ENCODE measurements at places on chromosomes 16 and 17.

GRCh38 chr17:41722231-41722630 lies 10.1 kb downstream of the GAST start:
- DNase-seq = no peak

GRCh38 chr17:52202520-52203080 lies 44.1 kb upstream of the CA10 start:
- DNase-seq = no peak

DNA sequence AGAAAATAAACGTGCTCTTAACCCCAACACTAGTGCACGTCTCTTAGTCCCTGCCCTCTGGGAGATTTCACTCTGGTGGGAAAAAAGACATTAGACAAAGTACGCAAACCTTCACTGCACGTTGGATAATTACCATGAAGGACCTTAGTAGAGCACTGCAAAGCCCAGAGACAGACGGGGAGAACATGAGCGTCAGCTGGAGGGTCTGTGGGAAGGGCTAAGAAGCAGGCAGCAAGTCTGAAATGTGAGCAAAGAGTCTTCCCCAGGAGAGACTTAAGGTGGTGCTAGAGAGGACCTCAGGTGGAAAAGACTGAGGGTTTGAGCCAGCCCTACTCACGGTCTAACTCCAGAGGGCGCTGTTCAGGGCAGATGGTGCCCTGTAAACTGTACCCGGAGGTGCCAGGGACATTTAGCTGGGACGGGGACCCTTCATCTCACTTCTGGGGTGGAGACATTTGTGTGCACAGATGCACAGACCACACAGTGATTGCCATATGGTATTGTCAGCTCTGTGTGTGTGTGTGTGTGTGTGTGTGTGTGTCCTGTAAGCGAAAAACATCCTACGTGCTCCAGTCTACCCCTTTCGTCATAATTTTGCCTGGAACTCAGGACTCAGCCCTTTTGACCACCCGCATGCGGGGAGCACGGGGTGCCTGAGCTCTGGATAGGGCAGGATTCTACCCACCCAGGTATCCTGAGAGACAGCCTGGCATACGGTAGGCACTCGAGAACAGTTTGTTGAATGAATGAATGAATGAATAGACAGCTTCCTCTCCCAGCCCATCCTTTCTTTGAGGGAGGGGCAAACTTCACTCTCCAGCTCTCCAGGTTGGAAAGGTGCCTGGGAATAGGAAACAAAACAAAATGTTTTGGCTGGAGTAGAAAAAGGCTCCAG lies 10.1 kb upstream of the STAC2 start:
- DNase-seq = no peak

DNA sequence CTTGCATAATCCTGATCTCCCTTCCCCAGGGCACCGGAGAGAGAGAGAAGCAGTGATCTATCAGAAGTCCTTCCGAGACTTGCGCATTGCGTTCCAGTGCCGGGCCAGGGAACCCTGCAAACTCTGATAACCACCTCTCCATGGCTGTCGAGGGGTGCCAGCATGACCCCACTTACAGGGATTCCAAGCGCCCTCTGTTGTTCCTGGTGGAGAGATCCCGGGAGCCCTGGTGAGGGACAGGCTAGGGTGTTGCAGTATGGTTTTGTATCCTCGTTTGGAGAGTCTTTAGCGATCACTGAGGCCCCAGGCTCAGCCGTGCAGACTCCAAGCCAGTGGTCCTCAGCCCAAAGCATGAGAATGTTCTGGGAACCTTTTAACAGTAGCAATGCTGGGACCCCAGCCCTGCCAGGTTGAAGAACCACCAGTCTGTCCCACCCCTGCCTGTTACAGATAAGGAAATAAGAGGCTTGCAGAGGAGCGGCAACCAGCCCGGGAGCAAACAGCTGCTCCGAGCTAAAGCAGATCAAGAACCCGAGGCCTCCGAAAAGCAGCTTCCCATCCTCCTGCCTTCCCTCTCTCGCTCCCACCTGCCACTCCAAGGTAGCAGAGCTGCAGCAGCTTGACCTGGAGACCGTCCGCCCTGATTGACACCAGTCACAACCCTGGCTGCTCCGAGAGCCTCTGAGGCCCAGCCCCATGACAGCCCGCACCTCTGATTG lies 150.3 kb upstream of the RPL38 start:
- no peak for DNase-seq
